ENCODE measurements at places on chromosomes 2 and 18.

DNA sequence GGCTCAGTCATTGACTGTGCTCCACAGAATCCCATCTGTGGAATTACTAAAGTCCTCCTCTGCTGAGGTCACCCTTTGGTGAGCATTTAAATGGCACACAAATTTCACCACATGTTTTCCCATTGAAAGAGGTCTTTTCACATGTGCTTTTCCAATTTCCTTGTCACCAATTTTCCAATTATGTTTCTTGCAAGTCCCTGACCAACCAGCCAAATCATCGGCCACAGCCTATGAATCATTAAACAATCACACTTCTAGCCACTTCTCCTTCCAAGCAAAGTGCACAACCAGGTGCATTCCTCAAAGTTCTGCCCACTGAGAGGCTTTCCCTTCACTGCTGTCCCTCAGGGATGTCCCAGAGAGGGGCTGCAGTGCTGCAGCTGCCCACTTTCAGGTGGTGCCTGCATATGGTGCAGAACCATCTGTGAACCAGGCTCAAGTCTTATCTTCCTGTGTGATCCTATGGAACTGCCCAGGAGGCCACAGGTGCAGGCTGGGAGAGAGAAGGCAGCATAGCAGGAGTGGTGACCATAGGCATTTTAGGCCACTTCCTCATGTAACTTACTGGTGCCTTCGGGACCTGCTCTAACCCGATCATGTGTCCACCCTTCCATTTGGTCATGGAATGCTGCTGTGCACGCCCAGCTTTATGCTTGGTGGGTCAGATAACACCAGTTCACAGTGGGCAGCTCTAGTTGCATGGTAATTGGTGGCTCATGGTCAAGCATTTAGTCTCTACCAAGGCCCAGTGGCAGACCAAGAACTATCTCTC, 153.0 kb downstream of the SEPTIN10 start:
- no peak for DNase-seq

GRCh38 chr2:240569523-240569997, 1.3 kb downstream of the RNPEPL1 start:
- no peak for DNase-seq

GRCh38 chr18:3411327-3411726, 38.6 kb upstream of the TGIF1 start:
- DNase-seq, result no peak

GRCh38 chr2:240817496-240818292, 2.3 kb downstream of the KIF1A start:
- DNase-seq, result no peak

GRCh38 chr2:17672583-17673317, 80.9 kb downstream of the SMC6 start:
- DNase-seq, result no peak

DNA sequence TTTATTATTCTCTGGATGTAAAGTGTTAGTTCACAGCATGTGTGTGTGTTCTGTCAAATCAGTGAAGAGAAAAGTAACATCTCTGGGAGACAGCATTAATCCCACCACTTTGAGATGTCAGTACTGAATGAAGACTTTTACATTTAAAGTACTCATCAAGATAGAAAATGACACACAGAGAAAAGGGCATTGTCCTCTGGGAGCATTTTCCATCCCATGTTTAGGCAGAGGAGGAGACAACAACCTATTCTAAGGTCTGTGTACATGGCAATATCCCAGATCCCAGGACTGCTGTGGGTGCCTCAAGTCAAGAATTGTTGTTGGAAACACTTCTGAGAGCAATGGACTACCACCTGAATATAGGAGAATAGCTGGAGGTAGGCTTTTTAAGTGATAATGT, 201.5 kb downstream of the PPP1R1C start:
- DNase-seq, result no peak

DNA sequence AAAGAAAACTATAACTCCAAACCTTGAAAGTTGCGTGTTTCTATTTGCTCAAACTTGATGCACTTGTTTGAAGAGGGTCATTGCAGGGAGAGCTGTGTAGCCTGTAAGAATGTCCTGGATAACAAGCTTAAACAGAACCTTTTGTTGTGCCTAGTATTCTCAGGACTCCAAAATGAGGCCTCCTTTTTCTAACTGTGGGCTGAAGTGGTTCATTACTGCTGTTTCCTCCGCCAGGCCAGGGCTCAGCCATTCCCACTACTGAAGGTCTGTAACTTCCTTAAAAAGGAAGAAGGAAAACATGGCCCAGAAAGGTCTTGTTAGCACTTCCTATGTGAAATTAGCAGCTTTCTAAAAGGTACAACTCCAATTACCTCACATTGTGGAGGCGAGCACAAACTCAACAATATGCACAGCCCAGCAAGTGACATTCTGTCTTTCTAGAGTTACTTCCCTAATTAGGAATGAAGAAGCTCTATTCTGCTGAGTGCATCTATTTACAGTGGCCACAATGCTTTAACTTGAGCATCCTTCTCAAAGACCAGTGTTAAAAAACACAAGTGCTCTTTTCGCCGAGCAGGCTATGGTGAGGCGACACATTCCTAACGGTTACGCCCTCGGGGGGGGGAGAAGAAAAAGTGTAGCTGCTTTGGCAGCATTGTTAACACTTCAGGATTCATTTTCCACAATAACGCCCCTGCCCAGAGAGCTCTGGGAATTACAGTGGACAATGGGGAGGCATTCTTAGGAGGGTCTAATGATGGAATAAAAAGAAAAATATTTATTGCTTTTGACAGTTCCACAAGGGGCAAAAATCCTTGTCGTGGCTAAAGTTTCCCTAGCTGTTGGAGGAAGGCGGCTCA, 136.9 kb upstream of the SIX3 start:
- DNase-seq, result no peak

GRCh38 chr18:75581336-75582131, 154.0 kb upstream of the SMIM21 start:
- no peak for DNase-seq

DNA sequence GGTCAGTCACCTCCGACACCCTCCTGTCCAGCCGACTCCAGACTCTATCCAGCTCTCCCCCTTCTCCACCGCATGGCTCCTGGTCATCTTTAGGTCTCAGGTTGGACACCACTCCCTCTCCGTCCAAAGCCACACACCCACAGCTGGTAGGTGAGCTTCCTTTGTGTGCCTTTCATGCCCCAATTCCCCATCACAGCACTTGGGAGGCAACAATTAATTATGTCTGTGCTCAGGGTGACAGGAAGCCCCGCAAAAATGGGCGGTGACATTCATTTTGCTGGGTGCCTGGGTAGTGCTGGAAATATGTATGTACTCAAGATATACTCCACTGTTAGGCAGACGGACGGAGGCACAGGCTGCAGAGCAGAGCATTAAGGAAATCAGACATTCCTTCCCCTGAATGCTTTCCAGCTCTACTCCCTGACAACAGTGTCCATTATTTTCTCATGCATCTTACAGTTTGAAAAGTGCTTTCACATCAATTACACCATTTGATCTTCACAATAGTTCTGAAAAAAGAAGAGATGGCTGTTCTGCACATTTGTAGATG, 13.1 kb downstream of the EPB41L3 start:
- no peak for DNase-seq

DNA sequence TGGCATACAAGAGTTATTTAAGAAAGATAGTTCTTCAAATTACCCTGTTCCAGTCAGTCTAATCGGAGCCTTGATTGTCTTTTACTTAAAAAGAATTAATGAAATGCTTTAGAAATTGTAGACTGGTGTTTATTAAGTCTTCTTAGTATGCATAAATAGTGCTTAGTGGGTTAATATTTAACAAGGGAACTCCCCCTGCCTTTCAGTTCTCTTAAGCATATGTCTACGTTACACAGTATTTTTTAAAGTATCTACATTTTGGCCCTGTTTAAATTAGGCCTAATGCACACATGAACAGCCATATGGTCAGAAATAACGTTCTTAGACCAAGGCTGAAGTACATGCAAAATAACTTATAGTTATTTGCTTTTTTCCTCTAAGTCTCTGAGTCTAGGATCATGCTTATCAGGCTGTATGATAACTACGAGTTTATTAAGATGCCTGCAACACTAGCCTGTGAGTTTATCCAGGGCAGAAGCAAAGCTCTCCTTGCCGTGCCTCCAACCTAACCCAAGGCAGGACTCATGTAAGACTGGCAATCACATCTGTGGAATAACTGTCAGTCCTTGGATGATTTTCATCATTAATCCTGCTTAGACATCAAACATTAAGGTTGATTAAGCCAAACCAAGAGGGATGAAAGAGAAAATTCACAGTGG, 6.7 kb downstream of the BCL2 start:
- no peak for DNase-seq

- DNase-seq, result peak; percentile 8
Observed at GRCh38 chr18:61546590-61546989, 213.4 kb downstream of the CDH20 start.
